Natural killer cell (primary cell): ENCODE measurements at places on chromosomes 4 and X.
A peak's percentile ranks its signal among the peaks of the same experiment; 100 is the strongest.

GRCh38 chr4:55012363-55013230, 112.8 kb downstream of the KDR start:
- no peak for DNase-seq

DNA sequence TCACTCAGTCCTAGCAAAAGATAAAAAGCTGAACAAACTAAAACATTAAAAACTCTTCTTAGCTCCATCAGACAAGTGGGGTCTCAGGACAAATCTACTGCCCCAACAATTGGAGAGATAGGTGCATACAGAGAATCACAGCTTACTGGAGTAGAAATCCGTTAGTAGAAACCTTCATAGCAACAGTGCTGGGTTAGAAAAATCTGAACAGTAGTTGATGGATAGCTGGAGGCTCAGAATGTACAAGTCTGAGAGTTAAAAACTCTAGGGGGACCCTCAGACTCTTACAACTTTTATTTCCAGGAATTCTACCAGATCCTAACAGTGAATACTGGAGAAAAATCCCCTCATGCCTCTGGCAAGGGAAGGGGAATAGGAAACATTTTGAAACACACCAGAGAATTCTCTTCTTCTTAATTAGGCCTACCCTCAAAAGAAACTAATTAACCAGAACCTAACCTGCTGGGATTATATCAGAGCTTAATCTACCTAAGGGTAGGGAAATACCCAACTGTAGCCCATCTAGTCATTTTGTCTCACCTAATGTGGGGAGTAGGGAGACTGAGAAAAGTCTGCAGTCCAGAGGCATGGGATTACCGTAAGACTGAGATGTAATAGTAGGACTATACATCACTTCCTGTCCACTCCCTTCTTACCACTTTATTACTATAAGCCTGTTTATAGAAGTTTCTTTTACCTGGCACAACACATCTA, 165.0 kb upstream of the CTSO start:
- DNase-seq = no peak

DNA sequence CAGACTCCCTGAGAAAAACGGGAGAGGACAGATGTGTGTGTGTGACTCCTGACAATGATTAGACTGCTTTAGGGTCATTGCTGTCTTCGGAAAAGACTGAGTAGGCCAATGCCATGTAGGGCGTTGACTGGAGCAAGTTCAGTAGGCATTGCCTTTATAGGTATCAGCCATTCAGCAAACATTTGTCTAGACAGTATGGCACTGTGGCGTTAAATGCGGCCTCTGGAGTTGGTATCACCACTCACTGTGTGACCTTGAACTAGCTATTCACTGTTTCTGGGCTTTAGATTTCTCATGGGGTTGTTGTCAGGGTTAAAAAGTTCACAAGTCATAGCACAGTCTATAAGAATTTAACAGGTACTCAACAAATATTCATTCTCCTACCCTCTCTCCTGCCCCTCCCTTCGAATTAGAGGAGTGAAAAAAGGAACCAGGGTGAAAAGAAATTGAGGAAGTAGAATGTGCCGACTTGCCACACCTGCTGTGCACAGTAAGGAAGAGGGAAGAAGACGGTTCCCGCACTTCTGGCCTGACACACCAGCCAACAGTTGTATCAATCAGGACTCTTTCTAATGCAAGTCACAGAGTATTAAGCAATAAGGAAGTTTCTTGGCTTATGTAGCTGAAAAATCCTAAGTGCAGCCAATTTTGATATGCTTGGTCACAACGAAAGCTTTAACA, 83.2 kb upstream of the PLAC8 start:
- no peak for DNase-seq

DNA sequence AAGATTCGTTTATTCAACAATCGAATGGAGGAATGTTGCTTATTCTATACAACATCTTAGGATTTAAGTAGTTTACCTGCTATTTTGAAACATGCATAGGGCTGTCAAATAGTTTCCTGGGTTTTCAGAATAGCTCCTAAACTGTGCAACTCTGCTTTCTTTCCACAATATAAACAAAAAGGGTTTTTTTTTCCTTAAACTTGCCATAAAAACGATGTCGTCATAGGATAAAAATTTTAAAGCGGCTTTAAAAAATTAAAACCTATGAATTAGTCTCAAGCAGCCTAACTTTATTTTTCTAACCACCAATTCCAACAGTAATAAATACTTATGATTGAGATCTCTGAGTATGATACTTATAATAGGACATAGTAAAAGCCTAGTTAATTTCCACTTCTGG, 21.6 kb upstream of the STIM2 start:
- no peak for DNase-seq

DNA sequence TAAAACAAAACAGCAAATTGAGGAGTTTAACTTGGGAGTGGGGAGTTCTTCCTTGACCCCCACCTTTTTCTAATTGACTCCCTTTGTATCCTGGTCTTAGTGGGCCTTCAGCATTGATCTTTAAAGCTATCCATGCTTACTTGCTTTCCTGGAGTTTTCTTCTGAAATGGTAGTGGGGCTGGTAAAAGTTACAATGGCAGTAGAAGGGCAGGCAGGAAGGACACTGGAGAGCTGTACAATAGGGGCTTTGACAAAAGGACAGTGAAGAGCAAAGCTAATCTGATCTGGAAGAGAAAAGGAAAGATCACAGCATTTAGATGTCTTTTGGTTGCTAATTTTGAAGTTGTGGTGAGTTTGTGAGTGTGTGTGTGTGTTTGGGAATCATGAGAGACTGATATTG, 111.5 kb downstream of the MID1 start:
- no peak for DNase-seq

GRCh38 chr4:148441624-148441985, 609 bp downstream of the NR3C2 start:
- peak; percentile 17 for DNase-seq

- peak; percentile 56 for DNase-seq
These were observed 947 bp upstream of the RPL10 start for GRCh38 chrX:154396973-154397887.

- DNase-seq = no peak
These were observed 19.2 kb downstream of the TMEM131L start for GRCh38 chr4:153485359-153485758.

DNA sequence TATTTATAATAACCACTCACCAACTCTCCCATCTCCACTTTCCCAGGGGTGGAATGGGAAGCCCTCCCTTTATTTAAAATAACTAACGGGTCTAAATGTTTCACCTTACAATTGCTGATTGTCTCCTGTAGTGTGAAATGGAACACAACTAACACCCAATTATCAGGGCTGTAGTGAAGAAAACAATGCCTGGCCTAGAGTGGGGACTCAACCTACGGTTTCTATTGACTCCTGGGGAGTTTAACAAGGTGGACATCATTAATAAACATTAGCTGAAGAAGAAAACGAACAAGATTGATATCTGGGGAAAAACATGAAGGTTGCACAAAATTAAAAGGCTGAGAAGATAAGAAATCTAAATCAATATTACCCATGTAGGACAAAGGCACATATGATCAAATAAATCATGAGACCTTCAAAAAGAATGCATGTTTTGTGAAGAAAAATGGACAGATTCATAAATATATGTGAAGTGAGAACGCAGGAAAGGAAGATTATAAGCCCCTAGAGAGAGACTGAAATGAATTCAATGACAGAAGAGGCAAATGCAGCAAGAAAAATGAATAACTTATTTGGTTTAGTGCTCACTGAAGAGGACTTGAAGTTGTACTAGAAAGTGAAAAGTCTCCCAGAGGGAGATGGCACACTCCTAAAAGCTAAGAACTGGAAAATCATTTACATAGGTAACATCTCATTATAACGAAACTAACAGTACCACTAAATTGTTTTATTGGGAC, 593.0 kb upstream of the AADAT start:
- no peak for DNase-seq

DNA sequence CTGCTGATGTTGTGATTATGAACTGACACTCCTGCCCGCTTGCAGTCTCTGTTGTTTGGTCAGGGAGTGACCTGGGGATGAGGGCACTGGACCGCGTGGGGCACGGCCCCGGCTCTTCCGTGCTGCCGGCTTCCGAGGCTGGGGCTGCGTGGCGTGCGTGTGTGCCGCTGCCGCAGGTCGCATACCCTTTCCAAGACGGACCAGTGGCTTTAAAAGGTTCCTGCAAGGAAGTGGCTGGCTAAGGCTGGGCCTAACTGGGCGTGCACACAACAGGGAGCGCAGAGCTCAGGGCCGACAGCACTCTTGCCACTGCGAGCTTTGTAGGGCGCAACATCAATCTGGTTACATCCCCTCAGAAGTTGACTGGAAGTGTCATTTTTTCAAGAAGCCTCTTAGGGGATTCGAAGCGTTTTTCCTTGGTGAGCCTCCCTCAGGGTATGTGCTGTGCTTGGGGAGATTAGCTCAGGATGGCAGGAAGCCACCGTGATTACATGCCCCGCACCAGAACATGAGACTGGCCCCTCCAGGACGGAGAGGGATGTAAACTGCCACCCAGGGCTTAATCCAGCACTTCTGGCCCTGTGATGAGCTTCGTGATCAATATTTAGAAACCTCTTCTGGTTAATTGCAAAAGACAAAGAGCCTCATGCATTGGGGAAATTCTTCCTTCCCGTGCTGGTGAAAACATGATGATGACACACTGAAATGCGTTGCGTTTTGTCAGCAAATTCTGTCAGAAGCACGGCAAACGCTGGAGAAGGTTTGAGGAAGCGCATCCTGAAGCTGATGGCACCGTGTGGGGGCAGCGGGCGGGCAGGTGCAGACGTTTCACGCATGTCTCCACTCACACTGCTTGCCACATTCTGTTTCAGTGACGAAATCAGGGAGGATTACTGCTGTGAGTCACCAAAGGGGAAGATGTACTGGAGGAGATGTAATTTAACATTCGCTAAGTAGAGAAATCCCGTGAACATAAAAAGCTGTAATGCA, 11.1 kb downstream of the MAEA start:
- no peak for DNase-seq

DNA sequence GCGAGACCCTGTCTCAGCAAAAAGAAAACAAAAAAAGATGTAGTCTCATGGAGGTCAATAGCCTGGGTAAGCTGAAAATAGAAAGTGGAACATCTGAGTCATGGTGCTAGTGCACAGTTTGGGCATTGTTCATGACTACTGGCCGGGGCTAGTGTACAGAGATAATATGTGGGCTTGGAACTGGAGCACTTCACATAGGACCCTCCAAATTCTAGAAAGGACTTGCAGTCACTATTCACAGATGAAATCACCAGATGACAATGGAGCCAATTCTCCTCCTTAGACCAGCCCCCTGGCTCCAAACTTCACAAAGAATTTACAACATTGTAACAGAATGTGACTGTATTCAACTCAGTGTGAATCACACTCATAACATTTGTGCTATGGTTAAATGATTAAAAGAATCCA, 367.8 kb upstream of the SLC7A11 start:
- no peak for DNase-seq

GRCh38 chr4:66628146-66628545, 917.2 kb downstream of the CENPC start:
- no peak for DNase-seq

- no peak for DNase-seq
These were observed 40.5 kb upstream of the NRK start for GRCh38 chrX:105781804-105782203.

DNA sequence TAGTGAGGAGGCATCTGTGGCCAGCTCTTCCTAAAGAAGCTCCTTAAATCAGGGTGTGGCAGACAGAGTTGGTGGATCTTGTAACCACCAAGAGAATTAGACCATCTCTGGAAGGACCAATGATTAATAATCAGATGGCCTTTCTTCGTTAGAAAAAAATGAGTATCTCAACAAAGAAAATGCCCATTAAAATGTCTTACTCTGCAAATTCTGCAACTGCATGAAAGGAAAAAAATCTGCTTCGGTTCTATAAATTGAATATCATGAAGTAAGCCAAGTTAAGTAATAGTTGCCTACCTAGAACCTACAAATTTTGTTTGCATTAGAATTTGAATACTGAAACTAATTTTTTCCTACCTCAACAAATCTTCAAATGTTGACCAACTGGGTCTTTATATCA, 4.2 kb upstream of the DCLK2 start:
- DNase-seq = no peak
